Activated CD8-positive, alpha-beta T cell treated with anti-CD3 and anti-CD28 coated beads, Interleukin-2, amount 10 ng/mL, durations not matched to agents 7 days and 5 days (primary cell): ENCODE measurements at places on chromosomes 2 and 18. TPM values are rescaled to one million over a fixed set of nuclear protein-coding genes. Genes with fewer than 3 reads are reported as not detected.
A peak's percentile ranks its signal among the peaks of the same experiment; 100 is the strongest.

DNA sequence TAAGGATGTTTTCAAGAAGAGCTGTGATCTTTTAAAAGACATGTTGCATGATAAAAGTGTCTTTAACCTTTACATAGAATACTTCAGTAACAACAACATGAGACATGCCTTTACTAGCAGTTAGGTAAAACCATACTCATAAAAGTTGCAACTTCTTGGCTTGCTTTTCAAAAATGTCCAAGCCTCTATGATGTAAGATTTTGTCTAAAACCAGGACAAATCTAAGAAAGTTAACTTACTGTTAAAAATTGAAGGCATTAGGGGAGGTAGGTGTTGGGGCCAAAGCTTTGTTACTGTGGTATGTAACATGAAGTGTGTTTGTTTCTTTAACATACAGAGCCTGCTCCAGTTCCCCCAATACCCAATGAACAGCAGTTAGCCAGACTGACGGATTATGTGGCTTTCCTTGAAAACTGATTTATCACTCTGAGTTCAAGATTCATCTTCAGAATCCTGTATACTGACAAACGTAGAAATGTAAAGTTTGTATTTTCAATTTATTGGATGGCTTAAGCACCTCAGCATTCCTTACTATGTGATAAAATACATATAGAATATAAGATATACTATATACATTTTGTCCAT lies 11.7 kb downstream of the COPS8 start:
- H3K27me3 ChIP-seq, result no peaks in the 10 kb centered on the region
- H3K27ac ChIP-seq, result no peak overlapping the region
- H3K4me1 ChIP-seq, result no peaks in the 10 kb centered on the region
- H3K36me3 ChIP-seq, result peaks cover 28% of the 10 kb centered on the region
- no peak for DNase-seq
- no peak overlapping the region for H3K4me3 ChIP-seq

DNA sequence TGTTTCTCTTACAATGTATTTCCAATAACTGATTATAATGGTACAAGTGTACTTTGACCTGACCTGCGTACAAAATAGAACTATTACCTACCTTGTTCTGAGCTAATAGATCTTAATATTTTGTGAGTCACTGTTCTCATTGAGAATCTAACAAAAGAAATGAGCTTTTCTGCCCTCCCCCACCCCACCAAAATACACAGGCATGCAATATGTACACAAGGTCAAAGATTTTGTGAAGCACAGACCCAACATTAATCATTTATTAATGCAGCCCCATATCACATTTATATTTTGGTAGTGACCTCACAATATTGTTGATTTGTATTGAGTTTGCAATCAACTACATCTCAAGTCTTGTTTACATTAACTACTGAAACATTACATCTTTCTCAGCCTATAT lies 86.5 kb downstream of the CDH20 start:
- H3K4me1 ChIP-seq, result no peaks in the 10 kb centered on the region
- H3K4me3 ChIP-seq, result no peak overlapping the region
- no peaks in the 10 kb centered on the region for H3K27me3 ChIP-seq
- no peaks in the 10 kb centered on the region for H3K36me3 ChIP-seq
- no peak for DNase-seq
- no peak overlapping the region for H3K27ac ChIP-seq

ELOA2 gene
- not detected for total RNA-seq

GRCh38 chr2:158745067-158745865 lies 49.9 kb upstream of the DAPL1 start:
- peaks cover 5% of the 10 kb centered on the region for H3K4me1 ChIP-seq
- DNase-seq, result peak; percentile 49
- peaks cover 20% of the 10 kb centered on the region for H3K27me3 ChIP-seq
- H3K27ac ChIP-seq, result no peak overlapping the region
- no peaks in the 10 kb centered on the region for H3K36me3 ChIP-seq
- no peak overlapping the region for H3K4me3 ChIP-seq

DNA sequence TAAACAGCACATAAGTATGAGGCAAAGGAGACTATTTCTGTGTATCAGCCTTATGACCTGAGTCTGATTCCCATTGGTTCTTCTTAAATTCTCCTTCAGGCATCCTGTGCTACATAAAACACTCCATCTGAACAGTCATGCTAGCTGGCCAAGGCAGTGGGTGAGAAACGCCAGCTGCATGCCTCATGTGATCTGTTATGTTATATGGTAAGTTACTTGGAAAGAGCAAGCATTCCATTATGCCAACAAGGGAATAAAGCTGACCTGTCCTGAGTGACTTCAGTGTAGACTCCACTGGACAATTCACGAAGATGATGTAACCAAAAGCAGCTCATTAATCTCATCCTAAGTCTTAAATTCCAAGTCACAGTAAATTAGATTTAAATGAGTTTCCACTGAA lies 216.5 kb upstream of the FN1 start:
- H3K36me3 ChIP-seq, result no peaks in the 10 kb centered on the region
- no peak for DNase-seq

- no peak for DNase-seq
- no peaks in the 10 kb centered on the region for H3K4me1 ChIP-seq
- no peak overlapping the region for H3K4me3 ChIP-seq
- no peaks in the 10 kb centered on the region for H3K36me3 ChIP-seq
These were observed 195.9 kb downstream of the SEPTIN10 start for GRCh38 chr2:109417701-109418335.

CAPN10 gene
- 53.0 TPM for total RNA-seq

DNA sequence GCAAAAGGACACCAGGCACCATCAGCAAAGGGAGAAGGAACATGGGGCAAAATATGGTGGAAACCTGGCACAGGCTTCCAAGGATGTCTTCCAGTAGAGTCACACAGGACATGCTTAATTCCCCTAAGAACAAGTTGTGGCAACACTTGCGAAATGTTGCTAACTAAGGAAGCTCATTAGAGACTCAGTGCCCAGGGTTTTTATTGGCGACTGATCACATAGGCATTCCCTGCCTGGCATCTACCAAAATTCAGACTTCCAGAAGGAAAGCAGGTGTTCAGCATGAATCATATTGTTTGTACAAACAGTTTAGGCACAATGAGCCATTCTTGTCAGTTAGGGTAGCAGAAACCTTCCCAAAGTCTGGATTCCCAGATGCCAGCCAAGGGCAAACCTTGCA lies 25.7 kb downstream of the SLC4A1AP start:
- peaks cover 17% of the 10 kb centered on the region for H3K4me1 ChIP-seq
- no peaks in the 10 kb centered on the region for H3K27me3 ChIP-seq
- no peak overlapping the region for H3K4me3 ChIP-seq
- H3K27ac ChIP-seq, result no peak overlapping the region
- DNase-seq, result no peak
- H3K36me3 ChIP-seq, result peaks cover 29% of the 10 kb centered on the region

DNA sequence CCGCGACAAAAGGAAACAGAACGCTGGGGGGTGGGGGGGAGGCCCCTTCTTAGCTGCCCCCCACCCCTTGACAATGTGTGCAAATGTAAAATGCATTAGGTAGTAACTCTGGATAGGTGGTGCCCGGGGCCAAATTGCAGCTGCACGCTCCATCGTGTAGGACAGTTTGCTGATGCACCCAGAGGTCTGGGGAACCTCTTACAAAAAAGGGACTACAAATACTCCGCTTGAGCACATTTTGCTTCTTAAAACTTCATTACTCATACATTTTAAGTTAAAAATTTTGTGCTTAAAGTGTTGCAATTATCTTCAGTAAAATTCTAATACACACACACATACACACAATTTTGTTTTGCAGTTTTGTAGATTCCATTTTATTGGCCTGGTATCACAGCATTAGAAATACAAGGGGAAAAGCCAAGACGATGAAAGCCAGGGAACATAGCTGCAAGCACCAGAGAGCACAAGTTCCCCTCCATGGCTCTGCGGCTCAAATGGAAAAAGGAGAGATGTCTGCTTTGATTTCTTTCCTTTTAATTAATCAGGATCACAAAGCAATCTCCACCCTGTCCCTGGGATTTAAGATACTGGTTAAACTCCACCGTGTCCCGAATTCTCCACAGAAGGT lies 582.1 kb downstream of the ZEB2 start:
- H3K36me3 ChIP-seq, result no peaks in the 10 kb centered on the region
- H3K4me3 ChIP-seq, result peak overlapping the region; percentile 30
- peaks cover 9% of the 10 kb centered on the region for H3K4me1 ChIP-seq
- no peak for DNase-seq
- H3K27ac ChIP-seq, result no peak overlapping the region

GRCh38 chr18:33835419-33835818 lies 257.4 kb downstream of the ASXL3 start:
- no peak overlapping the region for H3K27ac ChIP-seq
- DNase-seq, result no peak
- H3K4me1 ChIP-seq, result no peaks in the 10 kb centered on the region
- no peaks in the 10 kb centered on the region for H3K27me3 ChIP-seq
- no peaks in the 10 kb centered on the region for H3K36me3 ChIP-seq

UGT1A8 gene
- total RNA-seq, result not detected

DNA sequence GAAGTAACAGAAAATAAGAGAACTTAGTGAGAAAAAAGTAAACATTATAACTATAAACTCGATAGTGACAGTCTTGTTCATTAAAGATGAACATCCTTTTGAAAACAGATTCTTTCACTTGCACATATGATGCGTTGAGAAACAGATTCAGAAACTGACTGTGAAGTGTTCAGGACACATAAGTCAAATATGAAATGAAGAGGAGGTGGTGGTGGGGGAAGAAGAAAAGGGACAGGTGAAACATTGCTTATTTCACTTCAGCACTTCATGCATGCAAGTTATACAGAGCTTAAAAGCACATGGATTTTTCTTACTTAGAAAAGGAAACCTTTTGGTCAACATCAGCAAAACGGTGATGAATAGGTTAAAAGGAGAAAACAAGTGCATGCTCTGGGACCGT lies 42.5 kb downstream of the STAT4 start:
- peaks cover 57% of the 10 kb centered on the region for H3K4me1 ChIP-seq
- H3K27ac ChIP-seq, result no peak overlapping the region
- DNase-seq, result no peak
- peaks cover 65% of the 10 kb centered on the region for H3K36me3 ChIP-seq

MDH1B gene
- 0.57 TPM for total RNA-seq

IGFBP2 gene
- 75.5 TPM for total RNA-seq

DNA sequence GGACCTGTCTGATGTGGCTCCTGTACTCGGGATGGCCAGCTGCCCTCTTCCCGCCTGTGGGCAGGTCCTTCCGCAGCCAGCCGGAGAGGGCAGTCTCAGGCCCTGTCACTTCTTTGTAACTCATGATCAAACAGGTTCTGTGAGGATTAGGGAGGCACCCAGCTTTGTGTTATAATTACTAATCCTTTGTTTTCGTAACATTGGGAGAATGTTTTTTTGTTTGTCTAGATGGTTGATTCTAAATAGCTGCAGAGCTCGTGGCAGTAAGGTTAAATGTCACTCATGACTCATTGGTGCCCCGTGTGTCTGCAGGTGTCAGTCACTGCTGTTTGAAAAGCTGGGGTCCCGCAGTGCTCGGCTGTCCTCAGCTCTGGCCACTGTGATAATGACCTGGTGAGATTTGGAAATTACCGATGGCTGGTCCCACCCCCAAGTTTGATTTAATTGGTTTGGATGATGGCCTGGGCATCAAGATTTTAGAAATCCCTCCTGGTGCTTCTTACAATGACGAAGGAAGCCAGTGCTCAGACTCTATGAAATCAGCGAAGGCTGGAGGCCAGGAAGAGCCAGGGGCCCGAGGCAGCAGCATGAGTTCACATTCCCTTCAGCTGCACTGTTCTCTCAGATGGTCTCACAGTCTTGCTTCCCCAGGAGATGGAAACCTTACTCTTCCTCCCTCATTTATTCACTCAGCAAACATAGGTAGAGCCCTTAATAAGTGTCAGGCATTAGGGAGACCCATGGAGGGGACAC lies 172.8 kb downstream of the VAPA start:
- peaks cover 17% of the 10 kb centered on the region for H3K4me1 ChIP-seq
- H3K36me3 ChIP-seq, result no peaks in the 10 kb centered on the region
- no peaks in the 10 kb centered on the region for H3K27me3 ChIP-seq
- no peak for DNase-seq
- H3K4me3 ChIP-seq, result no peak overlapping the region
- H3K27ac ChIP-seq, result no peak overlapping the region

ALPG gene
- total RNA-seq, result not detected

GRCh38 chr2:28378679-28379584 lies 13.7 kb upstream of the FOSL2 start:
- H3K27ac ChIP-seq, result peak overlapping the region; percentile 87
- peaks cover 2% of the 10 kb centered on the region for H3K27me3 ChIP-seq
- H3K4me3 ChIP-seq, result peak overlapping the region; percentile 35
- no peak for DNase-seq

EFEMP1 gene
- not detected for total RNA-seq

GRCh38 chr18:34261865-34262780 lies 37.4 kb upstream of the NOL4 start:
- no peak overlapping the region for H3K27ac ChIP-seq
- no peaks in the 10 kb centered on the region for H3K4me1 ChIP-seq
- no peaks in the 10 kb centered on the region for H3K36me3 ChIP-seq
- DNase-seq, result no peak
- no peaks in the 10 kb centered on the region for H3K27me3 ChIP-seq

- no peak overlapping the region for H3K4me3 ChIP-seq
- no peak for DNase-seq
- no peaks in the 10 kb centered on the region for H3K27me3 ChIP-seq
- no peaks in the 10 kb centered on the region for H3K36me3 ChIP-seq
- H3K27ac ChIP-seq, result no peak overlapping the region
- H3K4me1 ChIP-seq, result no peaks in the 10 kb centered on the region
These were observed 15.9 kb downstream of the DSEL start for GRCh38 chr18:67500522-67501205.

DNA sequence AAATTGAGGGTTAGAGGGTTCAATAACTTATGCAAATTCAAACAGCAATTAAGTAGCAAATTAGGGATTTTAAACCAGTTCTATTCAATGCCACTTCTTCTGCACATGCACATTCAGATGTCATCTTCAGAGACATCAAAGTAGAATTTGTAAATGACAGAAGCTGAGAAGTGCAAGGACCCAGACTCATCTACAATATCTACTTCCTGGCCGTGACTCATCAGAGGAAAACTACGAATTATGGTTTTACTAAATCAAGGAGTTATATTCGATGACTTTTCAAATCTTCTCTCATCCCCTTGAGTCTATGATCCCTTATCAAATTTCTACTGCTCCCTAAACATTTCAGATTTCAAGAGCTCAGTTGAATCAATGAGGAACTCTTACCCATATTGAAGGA lies 20.0 kb upstream of the STAT4 start:
- no peaks in the 10 kb centered on the region for H3K36me3 ChIP-seq
- no peak overlapping the region for H3K27ac ChIP-seq
- peaks cover 50% of the 10 kb centered on the region for H3K4me1 ChIP-seq
- H3K4me3 ChIP-seq, result no peak overlapping the region

DNA sequence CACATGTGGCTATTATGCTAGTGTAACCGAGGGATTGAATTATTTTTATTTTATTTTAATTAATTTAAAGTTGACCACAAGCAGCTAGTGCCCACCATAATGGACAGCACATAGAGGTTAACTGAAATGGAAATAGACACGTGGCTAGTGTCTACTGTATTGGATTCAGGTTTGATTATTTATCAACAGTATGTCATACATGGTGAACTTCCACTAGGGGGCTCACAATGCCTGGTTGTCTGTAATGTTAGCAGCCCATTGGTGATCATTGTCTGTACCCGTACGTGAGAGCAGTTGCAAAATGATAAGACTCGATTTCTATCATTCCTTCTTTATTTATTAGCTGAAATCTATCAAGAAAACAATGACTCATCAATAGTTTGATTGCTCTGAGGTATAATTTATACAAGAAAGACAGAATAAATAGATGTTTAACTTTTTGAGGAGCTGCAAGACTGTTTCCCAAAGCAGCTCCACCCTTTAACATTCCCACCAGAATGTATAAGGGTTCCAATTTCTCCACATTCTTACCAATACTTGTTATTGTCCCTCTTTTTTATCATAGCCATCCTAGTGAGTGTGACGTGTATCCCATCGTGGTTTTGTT lies 76.5 kb downstream of the CYBRD1 start:
- no peak overlapping the region for H3K4me3 ChIP-seq
- no peaks in the 10 kb centered on the region for H3K36me3 ChIP-seq
- H3K27ac ChIP-seq, result no peak overlapping the region
- DNase-seq, result peak; percentile 68
- H3K4me1 ChIP-seq, result no peaks in the 10 kb centered on the region
- peaks cover 11% of the 10 kb centered on the region for H3K27me3 ChIP-seq
